ENCODE measurements at places on chromosomes 7 and 10. TPM values are rescaled to one million over a fixed set of nuclear protein-coding genes. Genes with fewer than 3 reads are reported as not detected.

Gene NUTM2E
- polyA plus RNA-seq = 0.81 TPM

Gene ENKUR
- 5.6 TPM for polyA plus RNA-seq

Gene TMEM140
- polyA plus RNA-seq = 29.3 TPM

Gene HTR5A
- polyA plus RNA-seq = not detected

Gene PON3
- 3.3 TPM for polyA plus RNA-seq

Gene PIK3CG
- polyA plus RNA-seq = 2.2 TPM

Gene EZH2
- polyA plus RNA-seq = 48.2 TPM

Measured in renal pelvis (tissue), 12 donors.